ENCODE measurements at places on chromosomes 16 and 17.

GRCh38 chr17:77887464-77888241 lies 70.8 kb upstream of the TNRC6C start:
- peaks cover 35% of the 10 kb centered on the region for H3K27me3 ChIP-seq
- peaks cover 6% of the 10 kb centered on the region for H3K4me1 ChIP-seq
- no peaks in the 10 kb centered on the region for H3K36me3 ChIP-seq
- DNase-seq: peak; percentile 65
- H3K4me3 ChIP-seq: peak overlapping the region; percentile 37

GRCh38 chr16:64144617-64145016 lies 977.2 kb downstream of the CDH11 start:
- H3K36me3 ChIP-seq: no peaks in the 10 kb centered on the region
- H3K4me3 ChIP-seq: no peak overlapping the region
- no peaks in the 10 kb centered on the region for H3K27me3 ChIP-seq
- H3K27ac ChIP-seq: no peak overlapping the region
- no peaks in the 10 kb centered on the region for H3K4me1 ChIP-seq

DNA sequence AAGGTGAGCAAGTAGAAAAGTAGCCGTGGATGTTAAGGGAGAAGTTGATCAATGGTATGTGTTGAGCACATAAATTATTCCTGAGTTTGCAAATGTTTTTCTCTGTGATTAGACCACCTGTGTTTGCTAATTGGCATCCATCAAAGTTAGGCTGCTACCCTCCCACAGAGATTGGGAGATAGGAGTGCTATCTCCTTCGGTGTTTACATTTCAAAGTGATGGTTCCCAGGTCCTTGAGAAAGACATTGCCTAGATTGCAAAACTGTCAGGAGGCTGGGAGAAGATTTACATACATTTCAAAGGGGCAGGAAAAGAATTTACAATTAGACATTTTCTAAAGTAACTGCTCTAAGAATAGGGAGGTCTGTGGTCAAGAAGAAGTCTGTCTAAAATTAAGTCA lies 54.3 kb upstream of the CNTNAP4 start:
- DNase-seq: no peak
- no peak overlapping the region for H3K27ac ChIP-seq
- no peaks in the 10 kb centered on the region for H3K36me3 ChIP-seq
- no peak overlapping the region for H3K4me3 ChIP-seq

- H3K27me3 ChIP-seq: no peaks in the 10 kb centered on the region
- H3K27ac ChIP-seq: no peak overlapping the region
- H3K4me3 ChIP-seq: no peak overlapping the region
- peaks cover 26% of the 10 kb centered on the region for H3K36me3 ChIP-seq
These were observed 33.7 kb downstream of the TADA2A start for GRCh38 chr17:37440424-37440823.

DNA sequence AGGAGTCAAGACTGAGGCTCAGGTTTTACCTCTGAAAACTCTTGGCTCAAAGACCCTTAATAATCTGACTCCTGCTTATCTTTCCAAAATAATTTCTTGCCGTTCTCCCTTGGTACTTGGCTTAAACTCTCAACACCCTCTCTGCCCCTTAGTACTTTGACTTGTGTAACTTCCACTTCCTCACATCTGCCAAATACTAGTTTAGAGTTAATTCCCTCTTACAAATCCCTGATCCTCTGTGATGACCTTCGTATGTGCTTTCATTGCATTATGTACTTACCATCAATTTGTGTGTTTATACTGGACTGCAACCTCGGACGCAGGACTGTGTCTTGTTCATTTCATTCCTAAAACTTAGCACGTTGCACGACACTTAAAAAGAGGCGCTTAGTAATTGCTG lies 35.2 kb downstream of the ZNF207 start:
- no peaks in the 10 kb centered on the region for H3K4me1 ChIP-seq
- no peak for DNase-seq
- no peaks in the 10 kb centered on the region for H3K27me3 ChIP-seq
- H3K4me3 ChIP-seq: no peak overlapping the region
- peaks cover 17% of the 10 kb centered on the region for H3K36me3 ChIP-seq
- H3K27ac ChIP-seq: no peak overlapping the region

- H3K27me3 ChIP-seq: no peaks in the 10 kb centered on the region
- no peak overlapping the region for H3K4me3 ChIP-seq
- no peak for DNase-seq
- peaks cover 11% of the 10 kb centered on the region for H3K4me1 ChIP-seq
- no peak overlapping the region for H3K27ac ChIP-seq
- no peaks in the 10 kb centered on the region for H3K36me3 ChIP-seq
These were observed 19.5 kb downstream of the SOCS3 start for GRCh38 chr17:78340183-78340955.

Measured in cardiac muscle cell (in vitro differentiated cells and primary cell).